ENCODE measurements at places on chromosomes 6 and 20. TPM values are rescaled to one million over a fixed set of nuclear protein-coding genes. Genes with fewer than 3 reads are reported as not detected.

DNA sequence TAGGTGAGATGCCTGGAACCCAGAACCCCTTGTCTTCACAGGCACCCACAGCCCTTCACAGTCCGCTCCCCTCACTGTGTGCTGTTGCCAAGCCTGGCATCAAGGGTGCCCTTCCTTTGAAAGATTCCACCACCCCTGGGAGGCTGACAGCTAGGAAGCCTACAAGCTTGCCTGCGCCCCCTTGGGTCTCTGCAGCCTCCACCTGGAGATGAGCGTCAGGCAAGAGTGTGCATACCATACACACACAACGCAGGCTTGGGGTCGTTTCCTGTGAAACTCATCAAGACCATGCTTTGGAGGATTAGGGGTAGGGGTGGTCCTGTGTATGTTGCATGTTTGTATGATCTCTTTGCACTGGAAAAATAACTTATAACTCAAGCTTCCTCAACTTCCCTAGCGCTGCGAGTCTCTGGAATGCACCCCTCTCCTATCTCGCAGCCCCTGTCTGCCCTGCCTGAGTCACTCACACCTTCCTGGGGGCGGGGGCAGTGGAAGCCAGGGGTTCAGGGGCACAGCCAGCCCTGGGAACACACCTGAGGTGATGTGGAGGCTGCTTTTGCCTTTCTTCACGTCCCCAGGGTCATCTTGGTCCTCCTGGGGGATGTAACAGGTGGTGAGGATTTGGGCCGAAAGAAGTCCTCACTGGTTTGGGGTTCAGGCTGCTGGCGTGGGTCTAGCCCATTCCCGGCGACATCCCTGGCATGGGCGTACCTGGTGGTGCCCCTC is 67.2 kb downstream of the SSR1 start:
- no peak for DNase-seq

DNA sequence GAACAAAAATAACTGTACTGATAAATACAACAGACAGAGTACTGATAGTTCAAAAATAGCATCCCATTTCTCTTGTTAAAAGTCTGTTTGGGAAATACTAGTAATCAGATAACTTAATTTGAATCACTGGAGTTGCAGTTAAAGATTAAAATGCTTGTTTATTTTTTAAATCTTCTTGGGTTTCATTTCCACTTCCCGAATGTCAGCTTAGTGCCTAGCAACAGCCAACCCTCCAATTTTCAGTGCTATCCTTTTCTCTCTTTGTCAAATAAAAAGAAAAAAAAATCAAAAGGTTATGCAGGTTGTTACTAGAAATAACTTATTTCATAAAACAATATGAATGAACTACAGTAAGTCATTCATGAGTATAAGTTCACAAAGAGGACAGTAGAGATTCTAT is 257.7 kb upstream of the STXBP5 start:
- DNase-seq, result no peak

DNA sequence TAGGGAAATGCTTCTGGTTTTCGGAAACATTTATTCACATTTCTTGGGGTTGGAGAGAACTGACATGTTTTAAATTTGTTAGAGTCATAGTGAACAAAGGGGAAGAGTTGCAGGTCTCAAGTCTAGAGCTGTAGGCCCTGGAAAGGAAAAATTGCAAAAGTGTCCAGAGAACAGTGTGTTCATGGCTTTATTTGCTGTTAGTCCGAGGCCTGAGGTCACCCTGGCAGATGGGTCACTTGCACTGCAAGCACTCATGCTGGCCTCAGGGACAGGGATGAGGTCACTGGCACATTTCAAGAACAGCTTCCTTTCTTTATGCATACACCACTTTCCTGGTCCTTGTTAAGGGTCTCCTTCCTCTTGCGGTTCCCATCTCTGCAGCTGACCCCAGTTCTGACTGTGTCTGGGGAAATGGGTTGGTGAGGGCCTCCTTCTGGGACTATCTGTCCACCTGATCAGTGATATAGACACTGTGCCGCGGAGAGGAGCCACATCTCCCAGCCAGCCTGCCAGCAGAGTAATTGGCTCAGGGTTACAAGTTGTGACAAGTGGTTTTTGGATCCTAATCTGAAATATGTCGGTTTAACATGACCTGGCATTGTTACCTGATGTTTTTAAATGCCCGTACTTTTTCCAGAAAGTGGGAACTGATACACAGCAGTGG is 194.0 kb downstream of the EYA4 start:
- DNase-seq, result no peak

DNA sequence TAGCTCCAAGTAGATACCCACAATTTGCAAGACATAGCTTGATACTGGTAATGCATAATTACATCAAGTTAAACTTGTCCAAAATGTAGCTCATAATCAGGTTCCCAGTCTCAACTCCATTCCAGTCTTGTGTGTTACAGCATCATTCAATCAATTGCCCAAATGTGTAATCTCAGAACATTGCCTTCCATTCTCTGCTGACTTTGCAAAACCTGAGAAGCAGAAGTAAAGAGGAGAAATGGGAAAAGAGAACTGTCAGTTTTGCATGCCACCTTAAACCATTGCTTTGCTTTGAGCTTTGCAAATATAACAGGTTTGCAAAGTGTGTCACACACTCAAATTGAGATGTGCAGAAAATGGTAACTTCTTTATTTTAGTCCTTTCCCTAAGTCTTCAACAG is 40.3 kb upstream of the CNKSR3 start:
- no peak for DNase-seq

DNA sequence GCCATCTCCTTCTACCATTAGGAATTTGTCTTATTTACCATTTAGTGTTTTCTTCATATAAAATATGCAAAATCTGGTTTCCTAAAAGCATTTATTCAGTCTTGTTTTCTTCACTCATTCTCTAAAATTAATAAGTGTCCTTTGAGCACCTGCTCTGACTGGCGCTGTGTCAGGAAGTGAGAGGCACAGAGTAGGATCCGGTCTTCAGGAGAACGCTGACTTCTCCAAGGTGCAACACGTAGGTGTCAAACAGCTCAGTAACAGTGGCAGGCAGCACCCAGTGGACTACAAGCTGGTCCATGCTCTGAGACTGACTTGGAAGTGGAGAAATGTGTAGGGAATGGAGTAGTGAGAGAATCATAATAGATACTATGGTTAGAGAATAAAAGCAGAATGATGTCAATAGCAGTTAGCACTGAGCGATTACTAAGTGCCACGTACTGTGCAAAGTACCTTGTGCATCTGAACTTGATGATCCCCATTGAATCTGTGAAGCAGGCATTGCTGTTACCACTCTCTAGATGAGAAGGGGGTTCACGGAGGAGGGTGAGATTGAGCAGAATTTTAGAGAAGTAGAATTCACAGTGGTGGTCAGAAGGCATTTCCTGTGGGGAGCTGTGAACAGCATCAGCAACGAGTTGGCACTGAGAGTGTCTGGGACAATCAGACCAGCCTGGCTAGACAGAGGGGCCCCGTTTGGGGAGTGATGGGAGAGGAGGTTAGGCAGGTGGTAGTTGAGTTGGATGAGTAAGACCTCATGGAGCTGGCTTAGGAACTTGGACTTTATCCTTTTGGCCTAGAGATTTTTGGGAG is 569.8 kb downstream of the QKI start:
- DNase-seq, result no peak

DNA sequence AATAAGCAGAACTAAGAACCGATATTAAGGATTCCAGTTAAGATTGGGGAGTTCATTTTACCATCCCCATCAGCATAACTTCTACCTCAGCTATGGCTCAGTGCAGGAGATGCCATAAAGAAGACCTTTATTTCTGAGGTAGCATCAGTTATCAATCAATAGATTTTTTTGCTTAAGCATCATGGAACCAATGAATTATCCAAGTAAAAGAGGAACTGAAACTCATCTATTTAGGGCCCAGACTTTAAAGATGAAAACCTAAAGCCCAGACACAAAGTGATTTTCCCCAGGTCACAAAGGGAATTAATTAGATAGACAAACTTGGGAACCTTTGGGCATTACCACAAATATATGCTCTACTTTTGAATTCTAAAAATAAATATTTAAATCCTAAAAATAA is 59.2 kb upstream of the TINAG start:
- DNase-seq, result no peak

The GABRR1 gene
- not detected for total RNA-seq

The HLA-DRA gene
- 93.9 TPM for total RNA-seq
